Fibroblast of upper back skin (primary cell): ENCODE measurements at places on chromosomes 1 and 21.
A peak's percentile ranks its signal among the peaks of the same experiment; 100 is the strongest.

DNA sequence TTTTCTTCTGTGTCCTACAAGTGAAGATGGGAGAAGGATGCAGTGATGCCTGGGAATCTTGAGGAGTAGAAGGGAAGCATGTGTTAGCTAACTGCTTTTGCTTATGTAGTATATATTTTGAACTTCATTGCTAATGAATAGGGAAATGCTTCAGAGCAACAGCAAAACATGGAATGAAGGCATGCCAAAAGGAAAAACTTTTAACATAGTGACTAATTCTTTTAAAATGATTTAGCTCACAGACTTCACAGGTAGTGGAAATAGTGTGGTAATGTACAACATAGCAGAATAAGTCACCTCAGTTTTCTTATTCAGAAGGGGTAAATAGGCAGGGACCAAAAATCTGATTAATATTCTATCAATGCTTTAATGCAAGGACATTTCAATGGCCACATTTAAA is 95.5 kb downstream of the LYPLAL1 start:
- DNase-seq = no peak

GRCh38 chr1:8722366-8722765 is 95.1 kb downstream of the RERE start:
- no peak for DNase-seq

- peak; percentile 37 for DNase-seq
Measured at GRCh38 chr1:47189844-47190508, at the start of gene PDZK1IP1. TSS of gene PDZK1IP1 (minus strand) at chr1:47190036. CDS start at chr1:47189932, 104 bp downstream.

GRCh38 chr1:246789454-246790339 is 65.5 kb downstream of the SCCPDH start:
- no peak for DNase-seq

GRCh38 chr1:53295726-53296116 is 32.1 kb downstream of the LRP8 start:
- no peak for DNase-seq

GRCh38 chr1:208235982-208236761 is 8.0 kb downstream of the PLXNA2 start:
- peak; percentile 70 for DNase-seq

- DNase-seq = no peak
Measured at GRCh38 chr1:168734271-168734670, 5.3 kb upstream of the DPT start.

GRCh38 chr1:244161236-244161510 is 110.1 kb downstream of the ZBTB18 start:
- no peak for DNase-seq

- DNase-seq = peak; percentile 68
Measured at GRCh38 chr1:165367375-165367993, 11.0 kb upstream of the LMX1A start.

DNA sequence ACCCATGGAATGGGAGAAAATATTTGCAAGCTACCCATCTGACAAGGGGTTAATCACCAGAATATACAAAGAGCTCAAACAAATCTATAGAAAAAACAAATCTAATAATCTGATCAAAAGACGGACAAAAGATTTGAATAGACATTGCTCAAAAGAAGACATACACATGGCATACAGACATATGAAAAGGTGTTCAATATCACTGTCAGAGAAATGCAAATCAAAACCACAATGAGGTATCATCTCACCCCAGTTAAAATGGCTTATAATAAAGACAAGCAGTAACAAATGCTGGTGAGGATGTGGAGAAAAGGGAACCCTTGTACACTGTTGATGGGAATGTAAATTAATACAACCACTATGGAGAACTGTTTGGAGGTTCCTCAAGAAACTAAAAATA is 600.9 kb downstream of the SMYD3 start:
- no peak for DNase-seq

GRCh38 chr1:228810878-228811711 is 75.8 kb downstream of the RHOU start:
- no peak for DNase-seq

DNA sequence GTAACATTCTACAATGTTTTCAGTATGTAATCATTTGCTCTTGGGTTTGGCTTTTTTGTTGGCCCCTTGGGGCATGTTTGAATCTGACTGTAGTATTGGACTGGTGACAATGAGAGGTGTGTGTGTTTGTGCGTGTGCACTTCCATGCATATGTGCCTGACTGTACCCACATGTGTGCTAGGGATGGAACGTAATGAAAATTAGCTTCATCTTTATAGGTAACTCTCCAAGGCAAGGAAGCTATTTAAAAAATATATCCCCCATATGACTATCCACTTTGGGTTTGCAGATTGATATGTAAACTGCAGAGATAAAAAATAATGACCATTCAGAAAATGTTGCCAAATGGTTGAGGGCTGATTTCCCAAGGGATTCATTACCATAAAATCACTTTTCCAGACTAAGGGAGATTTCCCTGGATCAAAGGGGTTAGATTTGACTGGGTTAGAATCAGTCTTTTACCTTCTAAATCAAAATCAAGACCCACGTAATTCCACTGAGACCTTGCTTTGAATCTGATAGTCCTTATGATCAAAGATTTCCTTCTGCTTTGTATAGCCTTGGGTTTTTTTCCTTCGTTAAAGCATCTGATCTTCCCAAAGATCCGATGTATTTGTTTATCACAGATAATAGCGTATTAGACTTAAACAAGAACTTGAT is 189.7 kb downstream of the CENPF start:
- DNase-seq = no peak

DNA sequence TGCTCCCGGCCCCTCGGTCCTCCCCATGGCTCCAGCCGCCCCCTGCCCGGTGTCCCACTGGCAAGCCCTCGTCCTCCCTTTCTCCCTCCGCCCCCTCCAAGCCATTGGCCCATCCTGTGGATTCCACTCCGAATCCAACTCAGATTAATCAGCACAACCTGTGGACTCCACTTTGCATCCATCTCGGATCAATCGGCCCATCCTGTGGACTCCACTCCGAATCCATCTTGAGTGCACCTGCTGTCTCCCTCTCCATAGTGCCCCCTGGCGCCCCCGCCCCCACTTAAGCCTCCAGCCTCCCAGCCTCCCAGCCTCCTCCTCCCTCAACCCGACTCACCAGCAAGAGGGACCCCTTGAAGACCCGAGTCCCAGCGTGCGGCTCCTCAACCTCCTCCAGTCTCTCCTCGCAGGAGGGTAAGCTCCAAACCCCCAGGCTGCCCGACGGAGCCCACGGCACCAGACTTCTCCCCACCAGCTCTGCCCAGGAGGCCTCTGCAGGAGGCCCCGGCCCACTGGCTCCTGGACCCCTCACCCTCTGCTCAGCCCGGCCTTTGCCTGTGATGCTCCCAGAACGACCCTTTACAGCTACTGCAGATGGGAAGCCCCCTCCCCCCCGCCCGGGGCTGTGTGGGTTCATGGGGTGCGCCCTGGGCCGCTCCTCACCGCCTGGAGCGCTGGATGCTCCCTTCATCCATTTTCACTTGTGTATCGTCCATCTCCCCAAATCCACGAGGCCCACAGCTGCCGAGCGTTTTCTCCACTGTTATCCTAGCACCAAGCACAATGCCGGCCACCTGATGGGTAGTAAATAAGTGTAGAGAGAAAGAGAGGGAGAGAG is 40.6 kb upstream of the TSPEAR start:
- DNase-seq = no peak

DNA sequence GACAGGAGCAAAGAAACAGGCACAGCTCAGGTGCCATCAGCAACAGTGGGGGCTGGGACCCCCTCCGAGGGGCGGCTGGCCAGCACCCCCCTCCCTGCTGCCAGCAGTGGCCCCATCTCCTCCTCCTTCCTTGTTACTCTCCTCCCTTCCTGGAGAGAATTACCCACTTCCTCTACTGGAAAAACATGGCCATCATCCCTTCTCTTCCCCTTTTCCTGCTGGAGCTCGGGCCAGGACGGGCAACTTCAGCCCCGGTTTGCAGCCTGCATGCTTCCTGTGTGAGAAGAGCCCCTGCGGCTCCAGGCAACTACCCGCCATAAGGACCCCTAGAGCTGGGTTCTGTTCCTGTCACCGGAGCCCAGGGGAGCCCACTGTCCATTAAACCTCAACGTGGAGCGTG is 17.6 kb downstream of the MEGF6 start:
- no peak for DNase-seq

DNA sequence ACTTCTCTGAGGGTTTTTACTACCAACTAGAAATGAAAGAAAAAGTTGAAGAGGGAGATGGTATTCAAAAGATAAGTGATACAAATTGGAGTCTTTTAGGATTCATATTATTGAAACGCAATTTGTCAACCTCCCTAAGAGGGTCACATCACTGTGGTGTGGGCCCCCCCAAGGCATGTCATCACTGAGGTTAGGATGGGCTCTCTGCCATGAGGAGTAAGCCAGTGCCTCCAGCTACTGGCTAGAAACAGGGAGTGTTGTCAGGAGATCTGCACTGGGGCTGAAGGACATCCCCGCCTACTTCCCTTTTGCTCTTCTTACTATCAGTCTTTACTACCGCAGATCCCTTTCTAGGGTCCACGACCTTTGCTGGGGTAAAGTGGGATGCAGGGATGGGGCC is 25.9 kb downstream of the ITSN1 start:
- peak; percentile 65 for DNase-seq

DNA sequence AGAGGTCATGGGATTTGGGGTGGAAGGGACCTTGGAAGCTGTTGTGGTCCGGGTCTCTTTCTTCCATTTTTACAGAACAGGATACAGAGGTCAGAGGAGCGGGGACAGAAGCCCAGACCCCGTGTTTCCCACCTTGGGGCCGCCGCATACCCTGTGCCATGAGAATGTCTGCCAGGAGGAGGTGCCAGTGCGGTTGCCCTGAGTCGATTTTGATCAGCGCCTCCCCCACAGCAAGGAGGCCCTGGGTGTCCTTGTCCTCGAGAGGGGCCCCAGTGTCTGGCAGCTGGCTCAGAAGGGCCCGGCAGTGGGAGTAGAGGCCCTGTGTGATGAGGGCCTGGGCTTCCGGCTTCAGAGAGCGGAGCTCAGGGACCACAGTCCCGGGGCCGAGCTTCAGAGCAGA is 12.3 kb upstream of the MMEL1 start:
- DNase-seq = no peak

- DNase-seq = no peak
Measured at GRCh38 chr1:82950606-82951200, 1048.2 kb downstream of the TTLL7 start.

GRCh38 chr1:48756683-48757316 is 19.9 kb downstream of the BEND5 start:
- no peak for DNase-seq

DNA sequence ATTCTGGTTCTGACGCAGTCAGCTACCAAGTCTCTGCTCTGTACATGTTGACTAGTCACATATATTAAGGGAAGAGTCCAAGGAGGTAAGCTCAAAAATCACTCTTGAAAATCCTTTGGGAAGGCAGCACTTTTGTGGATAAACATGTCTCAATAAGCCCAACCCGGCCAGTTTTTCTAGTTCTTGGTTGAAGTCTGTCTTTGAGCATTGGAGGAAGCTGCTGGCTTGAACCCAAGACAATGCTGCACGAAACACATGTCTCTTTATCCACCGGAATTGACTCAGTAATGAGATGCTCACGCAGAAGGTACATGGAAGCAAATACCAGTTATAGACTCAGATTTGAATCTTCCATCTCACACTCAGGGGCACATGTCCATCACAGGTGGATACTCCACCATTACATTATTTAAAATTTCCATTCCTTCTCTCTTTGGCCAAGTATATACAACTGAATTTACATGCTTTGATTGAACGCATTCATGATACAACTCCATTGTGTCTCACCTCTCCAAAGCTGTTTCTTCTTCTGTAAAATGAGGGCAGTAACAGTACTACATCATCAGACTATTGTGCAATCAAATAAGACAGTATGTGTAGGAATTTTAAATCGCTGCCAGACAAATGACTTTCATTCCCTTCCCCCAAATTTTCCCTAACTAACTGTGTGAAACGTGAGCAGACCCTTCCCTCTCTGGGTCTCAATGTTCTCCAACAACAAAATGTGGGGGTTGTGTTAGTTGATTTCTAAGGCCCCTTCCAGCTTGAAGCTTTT is 9.6 kb upstream of the GUCA2A start:
- DNase-seq = peak; percentile 67

DNA sequence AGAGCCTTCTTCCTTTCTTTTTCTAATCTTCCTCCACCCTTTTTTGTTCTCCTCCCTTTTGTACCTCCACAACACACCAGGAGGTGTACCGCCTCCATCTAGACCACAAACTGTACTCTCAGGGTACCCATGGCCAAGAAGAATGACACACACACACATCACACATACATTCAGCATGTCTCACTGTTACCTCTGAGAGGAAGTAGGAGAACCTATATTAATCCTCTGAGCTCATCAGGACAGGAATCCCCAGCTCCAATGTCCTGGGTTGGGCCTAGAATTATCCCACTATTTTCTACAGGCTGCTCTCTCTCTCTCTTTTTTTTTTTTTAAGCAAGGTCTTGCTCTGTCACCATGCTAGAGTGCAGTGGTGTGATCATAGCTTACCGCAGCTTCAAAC is 36.7 kb downstream of the ATP2B4 start:
- DNase-seq = peak; percentile 96

GRCh38 chr1:86940599-86940998 is 26.2 kb downstream of the HS2ST1 start:
- no peak for DNase-seq

DNA sequence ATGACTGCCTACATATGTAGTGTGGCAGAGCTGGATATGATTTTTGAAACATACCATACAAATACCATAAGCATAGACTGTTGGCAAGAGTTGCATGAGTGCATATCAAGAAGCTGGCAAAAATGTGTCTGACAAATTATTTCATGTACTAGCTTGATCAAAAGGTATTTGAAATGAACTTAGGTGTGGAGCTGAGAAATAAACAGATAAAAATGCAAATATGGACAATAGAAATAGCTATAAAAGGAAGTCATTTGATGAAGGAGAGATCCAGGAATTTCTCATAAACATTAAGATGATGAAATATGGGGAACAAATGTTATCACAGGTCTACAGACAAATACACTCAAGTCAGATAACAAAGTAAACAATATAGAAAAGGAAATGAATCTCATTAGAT is 609.1 kb downstream of the PTPRC start:
- no peak for DNase-seq

DNA sequence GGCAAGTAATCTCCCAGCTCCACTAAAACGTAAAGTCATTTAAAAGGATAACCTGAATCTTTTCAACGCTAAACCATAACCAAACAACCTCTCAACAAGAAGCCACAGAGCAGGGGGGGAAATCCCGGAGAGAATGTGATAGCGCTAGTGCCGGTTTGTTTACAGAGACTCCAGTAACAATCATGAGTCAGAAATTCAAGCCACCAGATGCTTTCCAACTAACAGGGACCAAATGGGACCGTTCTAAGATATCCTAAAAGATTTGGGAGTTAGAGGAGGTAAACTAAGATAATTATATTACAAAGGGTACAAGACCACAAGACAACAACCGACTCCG is 825 bp downstream of the DCAF8 start:
- peak; percentile 55 for DNase-seq
